ENCODE measurements at places on chromosomes 5 and 9. TPM values are rescaled to one million over a fixed set of nuclear protein-coding genes. Genes with fewer than 3 reads are reported as not detected.

Gene AJM1
- 0.66 TPM for total RNA-seq

Gene PAEP
- total RNA-seq = not detected

Gene SLC34A3
- total RNA-seq = not detected

Gene FCN2
- total RNA-seq = not detected

Gene NFIB
- total RNA-seq = 85.5 TPM

Gene BASP1
- total RNA-seq = 73.9 TPM

Gene CACNA1B
- 0.07 TPM for total RNA-seq

Gene GABRG2
- not detected for total RNA-seq

Gene NXNL2
- not detected for total RNA-seq
